Glutamatergic neuron (in vitro differentiated cells): ENCODE measurements at places on chromosomes 1 and 21. TPM values are rescaled to one million over a fixed set of nuclear protein-coding genes. Genes with fewer than 3 reads are reported as not detected.

RABGGTB gene
- 70.8 TPM for total RNA-seq

OR10Z1 gene
- total RNA-seq = not detected

GRCh38 chr1:231187571-231187970 is 25.7 kb downstream of the TRIM67 start:
- no peak for DNase-seq

- DNase-seq = no peak
Observed at GRCh38 chr1:25192154-25192553, 40.1 kb downstream of the SYF2 start.

- DNase-seq = no peak
Observed at GRCh38 chr1:40386796-40387195, 13.3 kb downstream of the SMAP2 start.

DNA sequence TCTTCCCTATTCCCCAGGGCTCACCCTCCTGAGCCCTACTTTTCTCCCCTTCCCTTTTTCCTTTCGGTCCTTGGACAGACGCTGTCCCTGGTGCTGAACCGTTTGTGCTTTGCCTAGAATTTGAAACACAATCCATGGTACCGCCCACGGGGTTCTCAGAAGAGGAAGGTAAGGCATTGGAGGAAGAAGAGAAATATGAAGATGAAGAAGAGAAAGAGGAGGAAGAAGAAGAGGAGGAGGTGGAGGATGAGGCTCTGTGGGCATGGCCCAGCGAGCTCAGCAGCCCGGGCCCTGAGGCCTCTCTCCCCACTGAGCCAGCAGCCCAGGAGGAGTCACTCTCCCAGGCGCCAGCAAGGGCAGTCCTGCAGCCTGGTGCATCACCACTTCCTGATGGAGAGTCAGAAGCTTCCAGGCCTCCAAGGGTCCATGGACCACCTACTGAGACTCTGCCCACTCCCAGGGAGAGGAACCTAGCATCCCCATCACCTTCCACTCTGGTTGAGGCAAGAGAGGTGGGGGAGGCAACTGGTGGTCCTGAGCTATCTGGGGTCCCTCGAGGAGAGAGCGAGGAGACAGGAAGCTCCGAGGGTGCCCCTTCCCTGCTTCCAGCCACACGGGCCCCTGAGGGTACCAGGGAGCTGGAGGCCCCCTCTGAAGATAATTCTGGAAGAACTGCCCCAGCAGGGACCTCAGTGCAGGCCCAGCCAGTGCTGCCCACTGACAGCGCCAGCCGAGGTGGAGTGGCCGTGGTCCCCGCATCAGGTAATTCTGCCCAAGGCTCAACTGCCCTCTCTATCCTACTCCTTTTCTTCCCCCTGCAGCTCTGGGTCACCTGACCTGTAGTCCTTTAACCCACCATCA is 10.4 kb downstream of the BCAN start:
- DNase-seq = no peak

- DNase-seq = no peak
Observed at GRCh38 chr1:51856745-51857144, 21.8 kb downstream of the NRDC start.

GRCh38 chr1:22778862-22779520 is 68.4 kb downstream of the EPHB2 start:
- DNase-seq = no peak

- no peak for DNase-seq
Observed at GRCh38 chr1:228848406-228848805, 113.1 kb downstream of the RHOU start.
